ENCODE measurements at places on chromosomes 13 and 19. TPM values are rescaled to one million over a fixed set of nuclear protein-coding genes. Genes with fewer than 3 reads are reported as not detected.
A peak's percentile ranks its signal among the peaks of the same experiment; 100 is the strongest.

DNA sequence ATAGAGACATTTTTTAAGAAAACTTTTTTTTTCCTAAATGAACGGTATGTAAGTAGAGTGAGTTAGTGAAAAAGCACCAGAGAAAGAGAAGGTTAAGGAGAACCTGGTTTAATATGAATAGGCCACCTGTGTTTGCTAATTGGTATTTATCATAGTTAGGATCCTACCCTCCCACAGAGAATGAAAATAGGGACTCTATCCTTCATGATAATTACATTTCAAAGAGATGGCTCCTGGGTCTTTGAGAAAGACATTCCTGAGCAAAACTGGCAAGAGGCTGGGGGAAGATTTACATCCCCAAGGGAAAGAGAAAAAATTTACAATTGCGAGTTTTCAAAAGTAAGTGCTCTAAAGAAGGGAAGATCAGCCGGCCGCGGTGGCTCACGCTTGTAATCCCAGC is 1284.5 kb downstream of the SLITRK1 start:
- no peak for DNase-seq
- no peaks in the 10 kb centered on the region for H3K27me3 ChIP-seq
- H3K27ac ChIP-seq, result no peak overlapping the region
- no peaks in the 10 kb centered on the region for H3K36me3 ChIP-seq
- no peak overlapping the region for H3K4me3 ChIP-seq
- no peaks in the 10 kb centered on the region for H3K4me1 ChIP-seq

Gene ZNF578
- total RNA-seq, result 2.8 TPM

Gene SOX1
- not detected for total RNA-seq

- H3K4me1 ChIP-seq, result no peaks in the 10 kb centered on the region
- peaks cover 2% of the 10 kb centered on the region for H3K27me3 ChIP-seq
- no peak for DNase-seq
- no peak overlapping the region for H3K27ac ChIP-seq
These were observed 102.0 kb downstream of the FOXO1 start for GRCh38 chr13:40564342-40565001.

DNA sequence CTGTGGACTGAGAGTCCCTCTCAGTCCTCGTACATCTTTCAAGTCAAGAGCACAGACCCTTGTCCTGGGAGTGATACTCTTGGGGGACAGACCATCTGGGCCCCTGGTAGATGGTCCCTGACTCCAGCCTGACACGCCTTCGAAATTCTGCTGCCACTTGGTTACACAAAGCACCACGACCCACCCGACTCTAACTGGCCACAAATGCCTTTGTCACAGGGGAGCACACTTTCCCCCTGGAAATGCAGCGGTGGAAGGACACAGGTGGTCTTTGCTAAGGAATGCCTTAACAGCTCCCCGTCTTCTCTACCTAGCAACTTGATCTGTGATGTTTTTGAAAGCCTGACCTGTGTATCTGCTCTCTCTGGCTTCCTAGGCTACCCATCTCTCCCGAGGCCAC is 13.8 kb upstream of the DHRS12 start:
- DNase-seq, result no peak
- no peaks in the 10 kb centered on the region for H3K36me3 ChIP-seq
- no peaks in the 10 kb centered on the region for H3K4me1 ChIP-seq
- H3K27ac ChIP-seq, result no peak overlapping the region
- peaks cover 62% of the 10 kb centered on the region for H3K27me3 ChIP-seq

DNA sequence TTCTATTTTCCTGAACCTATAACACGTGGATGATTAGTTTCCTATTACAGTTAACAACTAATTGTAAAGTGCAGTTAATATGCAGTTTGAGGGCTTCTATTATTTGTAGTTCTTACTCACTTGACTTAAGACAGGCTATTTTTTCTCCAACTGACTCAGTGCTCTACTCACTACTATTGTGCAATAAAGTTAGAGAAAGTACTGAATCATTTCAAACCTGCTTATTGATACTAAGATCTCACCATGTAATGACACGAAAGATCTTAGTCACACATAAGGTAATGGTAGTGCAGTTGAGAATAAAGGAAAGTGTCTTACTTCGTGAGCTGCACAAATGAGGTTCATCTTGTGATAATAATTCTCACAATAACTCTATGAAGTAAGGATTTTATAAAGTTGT is 22.8 kb upstream of the ITM2B start:
- no peak overlapping the region for H3K4me3 ChIP-seq
- H3K36me3 ChIP-seq, result no peaks in the 10 kb centered on the region
- H3K27ac ChIP-seq, result no peak overlapping the region
- peak; percentile 86 for DNase-seq
- no peaks in the 10 kb centered on the region for H3K27me3 ChIP-seq

All from IMR-90 (cell line).